ENCODE measurements at places on chromosomes 7 and 10.
A peak's percentile ranks its signal among the peaks of the same experiment; 100 is the strongest.

DNA sequence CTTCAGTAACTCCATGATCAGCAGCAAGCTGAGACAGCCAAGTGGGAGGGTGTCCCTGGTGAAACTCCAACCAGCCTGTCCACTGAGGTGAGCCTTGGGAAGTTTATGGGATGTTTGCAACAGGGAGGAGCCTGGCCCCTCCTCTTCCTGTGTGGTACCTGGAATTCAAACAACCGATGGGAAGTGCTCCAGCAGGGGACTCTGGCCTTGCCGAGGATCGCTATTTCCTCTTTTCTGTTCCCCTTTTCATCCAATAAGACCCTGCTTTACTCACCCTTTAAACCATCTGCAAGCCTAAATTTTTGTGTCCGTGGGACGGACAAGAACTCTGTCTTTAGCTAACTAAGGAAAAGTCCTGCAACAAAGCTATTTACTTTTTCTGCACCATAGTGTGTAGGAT is 491.1 kb upstream of the ZMIZ1 start:
- no peak for DNase-seq

DNA sequence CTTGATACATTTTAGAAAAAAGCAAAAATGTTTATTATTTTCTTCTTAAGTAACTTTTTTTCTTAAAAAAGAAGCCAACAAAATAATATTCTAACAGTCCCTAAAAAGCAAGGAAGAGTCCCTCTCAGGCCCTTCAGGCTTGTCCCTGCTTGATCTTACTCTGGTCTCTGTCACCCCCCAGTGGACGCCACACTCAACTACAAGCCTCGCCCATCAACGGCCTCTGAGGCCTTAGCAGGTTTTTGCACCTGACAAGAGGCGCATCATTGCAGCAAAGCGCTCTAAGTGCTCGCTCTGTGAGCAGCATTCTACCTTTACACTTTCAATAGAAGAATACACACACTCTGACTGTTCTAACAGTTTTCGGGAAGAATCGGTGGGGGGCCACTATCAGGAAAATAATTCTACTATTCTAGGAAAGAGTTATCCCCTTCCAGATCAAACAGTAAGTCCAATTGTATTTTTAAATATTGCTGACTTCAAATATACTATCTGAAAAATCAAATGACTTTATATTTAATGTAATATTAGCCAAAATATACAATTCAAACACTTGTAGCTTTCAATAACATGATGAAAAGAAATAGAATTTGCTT is 139.2 kb downstream of the USP6NL start:
- peak; percentile 51 for DNase-seq

DNA sequence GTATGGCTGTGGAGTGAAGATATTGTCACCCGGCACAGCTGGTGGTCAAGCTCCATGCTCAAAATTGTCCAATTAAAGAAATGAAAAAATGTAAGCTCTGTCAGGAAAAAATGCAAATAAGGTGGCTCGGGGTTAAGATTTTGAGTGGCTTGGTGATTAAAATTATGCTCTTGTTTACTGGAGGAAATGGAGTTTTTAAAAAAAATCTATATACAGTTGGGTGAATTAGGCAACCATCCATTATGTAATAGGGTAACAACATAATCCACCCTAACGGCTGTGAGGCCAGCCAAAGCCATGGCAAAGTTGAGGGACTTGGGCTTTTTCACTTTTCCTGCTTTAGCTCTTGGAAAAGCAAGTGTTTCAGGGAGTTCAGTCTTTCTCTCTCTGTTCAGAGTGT is 260.8 kb upstream of the HABP2 start:
- DNase-seq: no peak

DNA sequence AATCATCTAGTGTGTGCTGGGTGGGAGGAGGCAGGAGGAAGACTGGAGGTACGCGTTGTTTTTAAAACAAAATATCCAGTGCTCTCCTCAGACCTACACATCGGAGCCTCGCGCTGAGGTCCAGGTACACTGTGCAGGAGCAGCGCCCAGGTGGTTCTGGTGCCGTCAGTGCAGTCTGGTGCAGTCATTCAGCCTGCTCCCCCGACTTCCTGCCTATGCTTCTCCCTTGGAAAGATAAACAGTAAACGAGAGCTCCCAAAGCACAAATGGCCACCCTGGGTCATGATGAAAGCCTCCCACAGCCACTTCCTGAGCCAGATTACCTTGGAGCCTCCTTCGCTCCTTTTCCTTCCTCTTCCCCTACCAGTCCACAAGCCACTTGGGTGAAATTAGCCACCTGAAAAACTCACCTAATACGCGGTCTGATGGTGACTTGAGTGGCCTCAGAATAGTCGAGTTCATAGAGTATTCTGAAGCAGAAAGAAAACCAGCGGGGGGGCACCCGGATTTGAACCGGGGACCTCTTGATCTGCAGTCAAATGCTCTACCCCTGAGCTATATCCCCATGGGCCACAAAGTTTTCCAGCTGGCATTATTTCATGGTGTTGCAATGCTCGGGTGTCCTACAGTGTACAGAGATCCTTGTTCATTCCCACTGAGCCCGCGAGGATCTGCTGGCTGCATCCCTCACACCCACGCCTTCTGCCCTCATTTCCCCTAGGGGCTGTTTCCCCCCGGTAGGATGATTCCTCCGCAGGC is 82.5 kb downstream of the ZNF467 start:
- peak; percentile 91 for DNase-seq

GRCh38 chr10:16612115-16612980 is 90.7 kb upstream of the C1QL3 start:
- no peak for DNase-seq

- no peak for DNase-seq
Observed at GRCh38 chr10:26567351-26567721, 129.2 kb downstream of the APBB1IP start.

GRCh38 chr10:105161767-105162166 is 520.7 kb downstream of the SORCS3 start:
- no peak for DNase-seq

- DNase-seq: no peak
Observed at GRCh38 chr10:96838529-96838928, 6.4 kb downstream of the LCOR start.

DNA sequence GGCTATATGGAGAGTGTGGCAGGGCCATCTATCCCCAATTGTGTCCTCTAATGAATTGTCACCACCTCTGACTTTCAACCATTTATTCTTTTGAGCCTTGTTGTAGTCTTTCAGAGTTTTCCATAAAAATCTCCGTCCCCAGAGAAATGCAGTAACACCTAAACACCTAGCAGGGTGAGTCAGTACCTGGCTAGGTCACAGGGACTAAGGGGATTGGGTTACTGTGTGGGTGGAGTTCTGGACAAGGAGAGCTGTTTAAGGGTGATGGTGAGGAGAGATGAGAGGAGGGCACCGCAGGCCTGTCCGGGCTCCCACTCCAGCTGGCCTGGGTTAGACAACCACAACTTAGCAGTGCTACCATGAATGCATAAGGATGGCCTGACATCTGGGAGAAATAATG is 186.2 kb upstream of the LYZL1 start:
- DNase-seq: no peak

DNA sequence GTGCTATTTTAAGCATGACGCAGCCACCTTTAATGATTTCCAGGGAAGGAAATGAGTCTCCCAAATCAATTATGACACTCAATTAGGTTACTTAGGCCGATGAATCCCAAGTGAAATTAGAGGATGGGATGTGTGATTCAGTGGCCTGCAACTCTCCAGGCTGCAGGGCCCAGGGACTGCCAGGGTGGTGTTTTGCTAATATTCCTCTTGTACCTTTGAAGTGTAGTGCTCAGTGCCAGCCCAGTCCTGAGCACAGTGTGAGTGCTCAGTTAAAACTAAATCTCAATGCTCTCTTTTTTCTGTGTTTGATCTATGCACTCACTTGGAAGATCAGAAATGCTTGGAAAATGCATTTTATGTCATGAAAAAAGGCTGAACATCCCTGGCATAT is 51.6 kb downstream of the SEM1 start:
- no peak for DNase-seq

- DNase-seq: no peak
Observed at GRCh38 chr7:41787651-41788350, 84.9 kb upstream of the INHBA start.

DNA sequence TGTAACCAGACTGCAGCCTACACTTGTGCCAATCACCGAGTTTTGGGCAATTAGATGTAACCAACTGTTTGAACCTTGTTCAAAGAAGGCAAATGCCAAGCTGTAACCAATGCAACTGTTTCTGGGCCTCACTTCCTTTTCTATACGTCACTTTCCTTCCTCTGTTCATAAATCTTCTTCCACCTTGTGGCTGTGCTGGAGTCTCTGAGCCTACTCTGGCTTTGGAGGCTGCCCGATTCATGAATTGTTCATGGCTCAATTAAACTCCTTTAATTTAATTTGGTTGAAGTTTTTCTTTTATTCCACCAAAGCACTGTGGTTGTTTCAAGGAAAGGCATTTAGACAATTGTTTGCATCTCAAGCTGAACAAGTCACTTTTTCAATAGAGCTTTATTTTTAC is 43.5 kb upstream of the UCN3 start:
- DNase-seq: no peak

DNA sequence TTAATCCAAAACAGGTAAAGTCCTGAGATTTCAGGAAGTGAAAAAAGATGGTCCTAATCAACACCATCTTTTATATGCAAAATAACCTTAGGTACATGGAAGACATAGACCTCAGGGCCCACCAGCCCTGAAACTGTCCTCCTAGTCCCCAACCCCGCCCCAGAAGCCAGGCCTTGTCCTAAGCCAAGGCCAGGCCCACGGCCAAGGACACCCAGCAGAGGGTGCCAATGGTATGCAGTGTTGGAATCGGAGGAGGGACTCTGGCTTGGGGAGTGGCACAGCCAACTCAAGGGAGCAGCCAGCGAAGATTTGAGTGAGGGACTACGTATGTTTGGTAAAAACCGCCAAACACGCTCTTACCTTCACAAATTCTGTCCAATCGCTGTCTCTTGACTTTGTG is 96.7 kb downstream of the ZRANB1 start:
- peak; percentile 38 for DNase-seq

DNA sequence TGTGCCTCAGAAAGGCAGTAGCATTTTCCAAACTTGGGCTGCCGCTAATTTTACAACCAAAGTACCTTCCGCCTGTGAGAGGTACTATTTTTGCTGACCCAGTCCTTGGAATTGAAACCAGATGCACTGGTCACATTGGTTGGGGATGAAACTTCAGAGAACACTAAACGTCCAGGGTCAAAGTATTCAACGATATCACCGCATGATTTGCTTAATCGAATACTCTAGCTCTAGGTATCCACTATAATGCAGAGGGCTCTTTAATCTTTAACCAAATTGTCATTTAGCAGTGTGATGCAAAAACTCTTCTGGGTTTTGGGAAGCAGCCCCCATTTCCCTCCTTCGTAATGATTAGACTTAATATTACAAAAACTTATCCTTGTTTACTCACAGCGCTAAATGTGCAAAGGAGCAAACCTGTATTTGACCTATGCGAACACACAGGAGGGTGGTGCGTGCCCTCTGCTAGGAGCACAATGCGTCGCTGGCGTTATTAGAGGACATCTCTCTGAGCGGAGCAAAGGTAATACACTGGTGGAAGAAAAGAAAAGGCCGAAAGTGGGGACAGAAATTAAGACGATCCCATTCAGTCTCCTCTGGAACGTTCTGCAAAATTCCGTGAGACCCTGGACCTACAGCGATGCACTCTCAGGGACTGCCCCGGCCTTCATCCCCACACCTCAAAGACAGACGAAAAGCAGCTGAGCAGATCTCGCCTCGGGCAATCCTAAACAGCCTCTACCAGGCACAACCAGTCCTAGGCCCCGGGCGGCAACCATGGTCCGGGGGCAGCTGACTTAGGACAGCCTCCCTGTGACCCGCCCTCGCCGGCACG is 916 bp upstream of the EEPD1 start:
- no peak for DNase-seq

- DNase-seq: no peak
Observed at GRCh38 chr10:95245425-95246055, 45.3 kb downstream of the PDLIM1 start.

- DNase-seq: no peak
Observed at GRCh38 chr10:61157182-61157581, 213.2 kb upstream of the RHOBTB1 start.

DNA sequence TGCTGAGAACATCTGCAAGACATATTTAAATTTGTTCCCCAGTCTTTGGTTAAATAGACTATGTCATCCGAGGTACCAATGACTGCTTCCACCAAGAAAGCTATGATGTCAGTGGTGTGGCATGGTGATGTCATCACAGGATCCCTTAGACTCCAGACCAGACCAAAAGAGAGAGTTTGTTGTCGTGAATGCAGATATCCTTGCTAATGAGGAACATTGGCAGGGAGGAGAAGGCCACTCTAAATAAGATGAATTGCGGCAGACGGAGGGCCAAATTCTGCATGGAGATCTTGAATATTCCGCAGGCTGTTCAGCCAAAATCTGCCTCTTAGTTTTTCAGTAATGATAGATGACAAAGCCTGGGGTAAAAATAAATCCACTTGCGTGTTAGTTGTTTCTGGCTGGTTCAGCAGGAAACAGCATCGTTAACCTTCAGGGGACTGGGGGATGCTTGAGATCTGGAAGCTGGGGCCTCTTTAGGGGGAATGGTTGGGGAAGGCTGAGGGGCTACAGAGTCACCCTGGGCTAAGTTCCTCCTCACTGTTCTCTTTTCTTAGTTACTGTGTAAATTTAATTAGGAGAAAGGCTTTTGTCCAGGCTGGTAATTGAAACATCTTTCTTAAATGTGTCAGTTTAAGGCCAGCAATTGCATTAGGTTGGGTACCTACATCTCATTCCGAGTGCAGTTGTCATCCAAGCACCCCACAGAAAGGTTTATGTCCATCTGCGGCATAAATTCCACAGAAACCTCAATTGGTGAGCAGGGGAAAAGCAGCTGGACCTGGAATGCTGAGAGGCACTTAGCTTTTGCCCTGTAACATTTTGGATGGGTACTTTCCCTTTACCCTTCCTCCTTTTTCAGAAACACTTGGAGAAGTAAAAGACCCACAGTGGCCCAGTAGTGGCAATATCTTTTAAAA is 11.6 kb upstream of the CAMK1D start:
- DNase-seq: no peak

GRCh38 chr10:76903387-76903945 is 734.1 kb downstream of the KCNMA1 start:
- DNase-seq: no peak

DNA sequence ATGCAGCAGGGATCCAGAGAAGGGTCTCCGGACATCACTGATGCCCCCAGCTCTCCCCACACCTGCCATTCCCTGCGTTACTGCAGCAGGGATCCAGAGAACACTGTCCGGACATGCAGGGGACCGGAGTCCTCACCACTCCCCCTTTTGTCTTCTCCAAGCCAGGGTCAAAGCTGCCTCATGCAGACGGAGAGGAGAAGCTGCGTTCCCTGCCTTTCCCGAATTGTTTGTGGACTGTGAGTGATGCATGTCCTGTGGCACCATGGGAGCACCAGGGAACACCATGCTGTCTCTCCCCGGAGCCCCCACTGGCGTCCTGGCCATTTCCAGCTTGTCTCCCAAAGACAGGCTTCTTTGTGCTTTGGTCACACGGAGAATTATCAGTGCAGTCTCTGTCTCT is 599.7 kb downstream of the PTPRN2 start:
- DNase-seq: no peak

GRCh38 chr10:85315657-85316056 is 987.3 kb downstream of the CCSER2 start:
- DNase-seq: no peak

- no peak for DNase-seq
Observed at GRCh38 chr7:16930946-16931345, 49.2 kb upstream of the AGR3 start.

- no peak for DNase-seq
Observed at GRCh38 chr7:116315803-116316202, 105.5 kb downstream of the TES start.
